HCEC 1CT (cell line): ENCODE measurements at places on chromosomes 13 and 19.

DNA sequence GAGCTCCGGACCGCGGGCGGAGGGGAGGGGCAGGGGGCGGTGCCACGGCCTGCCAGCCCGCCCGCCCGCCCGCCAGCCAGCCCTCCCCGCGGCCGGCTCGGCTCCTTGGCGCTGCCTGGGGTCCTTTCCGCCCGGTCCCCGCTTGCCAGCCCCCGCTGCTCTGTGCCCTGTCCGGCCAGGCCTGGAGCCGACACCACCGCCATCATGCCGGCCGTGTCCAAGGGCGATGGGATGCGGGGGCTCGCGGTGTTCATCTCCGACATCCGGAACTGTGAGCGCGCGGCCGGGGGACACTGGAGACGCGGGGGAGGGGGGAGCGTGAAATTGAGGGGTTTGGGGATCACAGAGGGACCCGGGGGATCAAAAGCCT is at the start of gene AP2A1:
Gene AP2A1, plus strand, starts transcription at position 72 of the 370 bp plus-strand sequence. Its CDS starts 133 bp downstream, at position 205.
- no peak for DNase-seq

- DNase-seq = no peak
Observed at GRCh38 chr13:69389899-69390298, 717.7 kb upstream of the ATXN8OS start.

DNA sequence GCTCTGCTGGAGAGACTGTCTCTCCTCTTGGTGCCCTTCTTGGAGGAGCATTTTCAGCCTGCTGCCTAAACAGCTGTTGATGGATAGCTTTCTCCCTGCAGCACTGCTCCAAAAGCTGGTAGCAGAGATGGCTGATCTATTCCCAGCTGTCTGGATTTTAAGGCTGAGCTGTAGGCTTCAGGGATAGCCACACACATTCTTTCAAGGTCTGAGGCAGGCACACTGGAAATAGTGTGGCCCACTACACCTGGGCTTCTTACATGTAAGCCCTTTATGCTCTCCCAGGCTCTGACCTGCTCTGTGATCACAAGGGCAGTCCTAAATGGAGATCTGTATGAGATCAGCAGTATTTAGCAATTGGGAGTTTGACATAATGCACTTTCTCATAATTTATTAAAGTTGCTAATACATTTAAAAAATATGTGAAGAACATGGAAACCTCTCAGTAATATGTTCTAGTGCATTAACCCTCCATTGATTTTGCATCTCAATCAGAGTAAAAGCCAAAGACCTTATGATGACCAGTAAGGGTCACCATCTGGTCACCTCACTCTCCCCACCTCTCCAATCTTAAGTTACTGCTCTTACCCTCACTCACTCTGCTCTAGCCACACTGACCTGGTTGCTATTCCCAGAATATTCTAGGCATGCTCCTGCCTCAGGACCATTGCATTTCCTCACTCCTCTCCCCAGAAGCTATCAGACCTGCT is 91.6 kb downstream of the MBNL2 start:
- no peak for DNase-seq

GRCh38 chr13:73767191-73767741 is 366.9 kb downstream of the KLF12 start:
- DNase-seq = peak; percentile 22

DNA sequence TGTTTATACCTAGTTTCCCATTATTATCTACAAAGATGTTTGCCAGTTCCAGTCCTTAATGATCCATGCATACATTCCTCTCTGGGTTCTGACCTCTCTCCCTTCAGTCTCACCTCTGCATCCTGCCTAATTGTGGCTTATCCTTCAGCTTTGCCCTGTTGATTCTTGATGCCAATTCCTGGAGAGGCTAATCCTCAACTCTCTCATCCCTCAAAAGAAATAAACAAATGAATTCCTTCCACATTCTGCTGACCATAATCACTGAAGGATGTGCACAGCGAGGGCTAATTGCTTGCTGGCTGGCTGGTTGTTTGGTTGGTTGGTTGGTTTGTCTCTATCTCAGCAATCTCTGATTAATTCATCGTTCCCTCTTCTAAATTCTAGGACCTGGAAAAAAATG is 113.8 kb downstream of the IRS2 start:
- peak; percentile 68 for DNase-seq
